ENCODE measurements at places on chromosomes 12 and 14.

GRCh38 chr12:95759718-95760117 lies 30.8 kb downstream of the NTN4 start:
- no peak for DNase-seq

- no peak for DNase-seq
Measured at GRCh38 chr12:13141686-13142085, 38.2 kb upstream of the GSG1 start.

DNA sequence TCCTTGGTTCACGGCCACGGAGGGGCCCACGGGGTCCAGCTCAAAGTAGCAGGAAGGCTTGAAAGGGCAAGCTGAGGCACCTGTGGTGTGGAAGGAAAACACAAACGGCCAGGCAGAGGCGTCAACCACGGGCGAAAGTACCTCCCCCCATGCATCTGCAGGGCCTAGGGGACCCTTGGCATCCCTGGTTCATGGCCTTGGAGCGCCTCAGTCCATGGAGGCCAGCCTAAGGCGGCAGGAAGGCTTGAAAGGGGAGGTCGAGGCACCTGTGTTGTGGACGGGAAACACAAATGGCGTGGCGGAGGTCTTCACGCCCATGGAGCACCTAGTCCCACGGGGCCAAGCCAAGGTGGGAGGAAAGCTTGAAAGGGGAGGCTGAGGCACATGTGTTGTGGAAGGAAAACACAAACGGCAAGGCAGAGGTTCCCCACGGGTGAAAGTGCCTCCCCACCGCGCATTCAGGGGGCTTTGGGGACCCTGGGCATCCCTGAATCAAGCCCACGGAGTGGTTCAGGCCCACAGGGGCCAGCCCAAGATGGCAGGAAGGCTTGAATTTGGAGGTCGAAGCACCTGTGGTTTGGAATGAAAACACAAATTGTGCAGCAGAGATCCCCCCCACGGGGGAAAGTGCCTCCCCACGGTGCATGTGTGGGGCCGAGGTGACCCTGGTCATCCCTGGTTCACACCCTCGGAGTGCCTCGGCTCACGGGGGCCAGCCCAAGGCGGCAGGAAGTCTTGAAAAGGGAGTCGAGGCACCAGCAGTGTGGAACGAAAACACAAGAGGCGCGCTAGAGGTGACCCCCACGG lies 380.8 kb downstream of the ALG10 start:
- DNase-seq = no peak

DNA sequence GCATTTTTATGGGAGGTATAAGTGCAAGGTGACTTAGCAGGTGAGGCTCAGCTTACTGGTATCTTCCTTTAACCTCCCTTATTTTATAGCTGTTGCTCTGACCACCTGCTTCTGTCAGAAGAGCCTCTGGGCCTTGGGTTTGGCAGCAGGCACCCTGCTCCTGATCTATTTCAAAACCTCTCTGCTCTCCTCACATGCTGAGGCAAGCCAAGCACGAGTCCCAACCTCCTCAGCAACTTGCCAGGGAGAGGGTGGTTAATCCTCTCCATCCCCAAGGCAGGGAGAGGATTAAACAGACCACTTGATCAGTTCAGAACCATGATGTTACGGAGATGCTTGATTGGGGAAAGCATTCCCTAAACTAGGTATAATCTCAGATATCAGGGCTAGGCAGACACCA lies 5.4 kb downstream of the PLEKHH1 start:
- no peak for DNase-seq

DNA sequence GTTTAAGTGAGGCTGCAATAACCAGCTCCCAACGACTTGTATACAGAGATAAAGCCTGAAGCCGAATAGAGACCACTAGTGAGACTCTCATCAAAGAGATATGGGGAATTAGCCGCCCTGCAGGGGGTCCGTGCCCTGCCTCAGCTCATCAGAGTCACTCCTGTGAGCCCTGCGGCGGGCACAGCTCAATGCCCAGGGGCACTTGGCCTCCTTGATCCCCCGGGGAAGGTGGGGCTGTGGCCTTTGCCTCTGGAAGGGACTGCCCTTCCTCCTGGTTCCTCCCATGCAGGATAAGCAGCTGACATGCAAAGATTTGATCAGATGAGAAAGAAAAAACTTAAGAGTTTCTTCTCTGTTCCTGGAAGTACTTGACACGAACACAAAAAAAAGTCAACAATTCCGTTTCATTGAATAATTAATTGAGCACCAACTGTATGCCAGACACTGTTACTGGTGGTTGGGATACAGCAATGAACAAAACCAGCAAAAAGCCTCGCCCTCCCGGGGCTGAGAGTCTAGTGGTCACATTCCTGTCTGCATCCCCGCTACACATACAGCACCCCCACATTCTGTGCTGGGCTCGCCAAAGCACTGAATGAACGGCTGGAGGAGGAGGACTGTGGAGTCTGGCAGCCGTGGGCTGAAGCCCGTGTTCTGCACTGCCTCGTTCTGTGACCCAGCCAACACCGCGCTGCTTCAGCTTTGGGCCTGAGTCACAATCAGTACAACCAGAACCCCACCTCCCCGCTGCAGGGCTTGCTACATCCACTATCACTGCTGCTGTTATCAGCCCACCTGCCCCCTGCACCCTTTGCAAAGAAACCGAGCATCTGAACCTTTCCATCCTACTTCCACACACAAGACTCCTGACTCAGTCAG lies 10.3 kb downstream of the TTC7B start:
- DNase-seq = no peak

DNA sequence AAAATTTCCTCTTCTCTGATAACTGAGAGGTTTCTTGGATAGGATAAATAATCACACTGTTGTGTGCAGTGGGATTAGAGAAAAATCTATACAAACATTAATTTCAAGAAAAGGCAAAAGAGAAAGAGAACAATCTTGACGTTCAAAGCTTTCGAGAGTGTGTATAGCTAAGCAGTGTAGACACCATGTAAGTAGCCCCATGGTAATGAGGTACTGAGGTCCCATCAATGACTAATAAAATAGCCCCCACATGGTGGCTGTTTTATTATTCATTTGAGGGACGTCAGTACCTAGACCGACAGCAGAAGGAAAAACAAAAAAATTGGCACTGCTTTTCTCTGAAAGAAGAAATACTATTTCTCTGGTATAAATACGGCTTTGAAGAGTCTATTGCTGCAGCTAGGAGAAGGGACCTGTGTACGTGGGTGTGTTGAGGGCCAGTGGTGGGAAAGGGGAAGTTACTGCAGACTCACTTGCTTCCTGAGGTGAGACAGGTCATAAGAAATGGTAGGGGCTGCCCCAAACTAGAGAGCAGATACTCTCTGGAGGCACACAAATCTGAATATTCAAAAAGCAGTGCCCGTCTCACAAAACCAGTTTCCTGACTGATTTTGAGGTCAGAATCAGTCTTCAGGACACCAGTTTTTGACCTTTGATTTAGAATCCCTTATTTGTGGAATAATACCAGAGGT lies 339.8 kb downstream of the EMP1 start:
- DNase-seq = no peak

DNA sequence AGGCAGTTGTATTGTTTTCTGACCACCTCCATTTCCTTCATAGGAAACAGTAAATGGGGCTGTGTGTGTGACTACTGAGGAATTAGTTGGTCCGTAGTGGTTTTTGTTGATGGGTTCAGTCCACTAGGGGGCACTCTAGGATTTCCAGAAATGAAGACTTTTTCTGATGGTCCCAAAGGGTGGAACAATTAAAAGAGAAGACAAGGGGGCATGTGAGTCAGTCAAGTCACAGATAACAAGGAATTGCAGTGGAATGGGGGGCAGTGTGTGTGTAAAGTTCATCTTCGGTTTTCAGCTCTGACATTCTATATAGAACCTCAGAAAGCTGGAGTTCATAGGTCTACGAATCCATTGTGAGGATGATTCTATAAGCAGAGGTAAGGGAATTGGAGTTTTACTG lies 186.6 kb upstream of the OR4E1 start:
- no peak for DNase-seq

GRCh38 chr12:13350381-13350780 lies 153.9 kb downstream of the EMP1 start:
- no peak for DNase-seq

DNA sequence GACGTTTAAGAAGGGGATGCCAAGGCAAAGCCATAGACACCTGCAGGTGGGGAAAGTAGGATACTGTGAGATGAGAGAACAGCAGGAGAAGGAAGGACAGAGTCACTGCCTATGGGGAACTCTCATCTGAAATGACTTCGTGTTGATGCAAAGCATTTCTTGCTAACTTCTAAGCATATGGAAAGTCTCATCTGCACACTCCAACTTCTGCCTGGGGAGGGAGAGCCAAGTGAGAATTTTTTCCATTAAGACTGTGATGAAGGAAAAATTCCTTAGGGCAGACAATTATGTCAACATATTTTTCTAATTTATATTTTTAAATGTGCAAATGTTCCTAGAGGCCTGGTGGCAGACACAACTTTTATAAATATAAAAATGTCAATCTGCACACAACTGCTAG lies 115.3 kb downstream of the IPO8 start:
- no peak for DNase-seq

GRCh38 chr12:106133136-106134087 lies 5.3 kb downstream of the NUAK1 start:
- no peak for DNase-seq

DNA sequence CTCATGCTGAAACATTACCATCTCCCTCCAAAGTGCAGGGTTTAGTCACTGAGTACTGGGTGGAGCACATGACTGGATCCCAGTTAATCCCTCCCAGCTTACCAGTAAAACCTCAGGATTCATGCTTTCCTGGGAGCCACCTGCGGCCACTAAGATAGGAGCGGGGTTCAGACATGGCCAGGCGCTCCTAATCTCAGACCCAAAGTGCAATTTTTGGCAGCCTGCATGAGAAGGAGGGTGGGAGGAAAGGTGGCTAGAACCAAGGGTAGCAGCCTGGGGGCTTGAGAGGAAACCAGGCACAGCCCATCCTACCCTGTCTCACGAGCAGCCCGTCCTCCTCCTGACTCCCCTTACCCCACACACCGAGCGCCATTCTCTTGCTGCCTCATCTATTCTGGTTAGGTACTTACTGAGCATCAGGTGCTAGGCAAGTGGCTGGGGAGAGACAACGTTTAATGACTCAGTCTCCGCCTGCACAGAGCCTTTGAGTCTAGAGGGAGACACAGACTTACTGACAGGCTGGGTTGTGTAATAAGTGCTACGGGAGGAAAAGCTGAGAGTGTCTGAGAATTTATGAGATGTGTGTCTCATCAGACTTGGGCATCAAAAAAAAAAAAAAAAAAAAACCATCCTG lies 9.9 kb downstream of the GPRC5A start:
- no peak for DNase-seq

DNA sequence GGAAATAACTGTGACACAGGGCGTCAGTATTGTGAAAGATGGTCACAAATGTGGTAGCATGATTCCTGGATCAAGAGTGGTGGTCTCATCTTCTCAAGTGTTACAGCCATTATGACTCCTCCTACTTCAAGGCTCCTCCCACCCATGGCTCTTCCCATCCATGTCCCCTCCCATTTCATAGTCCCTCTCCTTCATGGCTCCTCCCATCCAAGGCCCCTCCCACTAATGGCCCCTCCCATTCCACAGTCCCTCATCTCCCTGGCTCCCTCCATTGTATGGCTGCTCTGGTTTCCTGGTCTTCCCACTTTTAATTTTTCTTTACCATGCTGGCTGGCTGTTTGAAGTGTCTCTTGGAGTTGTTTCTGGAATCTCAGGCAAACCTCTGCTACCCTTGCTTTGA lies 1375.2 kb upstream of the TMEM132C start:
- no peak for DNase-seq

- DNase-seq = no peak
Measured at GRCh38 chr12:81668475-81668874, 90.7 kb downstream of the PPFIA2 start.

DNA sequence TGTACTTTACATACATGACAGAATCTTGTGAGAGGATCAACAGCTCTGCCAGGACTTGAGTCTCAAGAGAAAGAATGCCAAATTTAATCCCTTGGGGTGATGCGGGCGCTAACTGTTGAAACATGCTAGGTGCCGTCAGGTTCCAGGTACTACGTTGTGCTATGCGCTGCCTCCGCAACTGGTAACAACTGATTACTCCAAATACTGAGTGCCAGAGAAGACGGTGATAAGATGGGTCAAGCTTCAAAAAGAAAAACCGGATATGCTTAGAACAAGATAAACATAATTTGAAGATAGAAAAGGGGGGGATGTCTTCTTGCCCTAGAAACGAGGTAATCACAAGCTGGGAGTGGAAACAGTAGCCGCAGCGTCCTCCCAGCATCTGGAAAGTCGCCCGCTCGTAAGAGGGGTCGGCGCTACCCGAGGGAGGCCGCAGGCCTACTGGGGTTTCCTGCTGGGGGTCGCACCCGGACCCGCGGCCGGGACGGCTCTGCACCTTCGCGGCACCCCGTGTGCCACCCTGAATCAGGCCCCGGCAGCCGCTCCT lies 678 bp downstream of the ZBTB25 start:
- no peak for DNase-seq

- no peak for DNase-seq
Measured at GRCh38 chr14:96170961-96171592, 33.6 kb upstream of the BDKRB2 start.

DNA sequence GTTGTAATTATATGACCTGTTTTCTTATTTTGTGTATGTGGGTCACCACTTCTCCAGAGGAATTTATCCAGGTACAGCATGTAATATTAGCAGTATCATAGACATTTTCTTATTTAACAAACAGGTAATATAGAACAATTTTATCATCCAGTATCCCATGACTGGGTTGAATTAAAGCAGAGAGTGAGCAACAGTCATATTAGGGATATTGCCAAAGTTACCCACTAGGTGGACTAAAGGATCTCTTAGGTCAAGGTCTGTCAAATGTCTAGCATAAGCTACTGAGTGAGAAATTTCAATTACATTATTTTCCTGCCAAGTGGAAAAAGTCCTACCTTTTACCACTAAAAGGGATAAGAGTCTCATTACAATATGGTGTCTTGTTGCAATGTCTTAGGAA lies 62.1 kb upstream of the TRIM9 start:
- no peak for DNase-seq

DNA sequence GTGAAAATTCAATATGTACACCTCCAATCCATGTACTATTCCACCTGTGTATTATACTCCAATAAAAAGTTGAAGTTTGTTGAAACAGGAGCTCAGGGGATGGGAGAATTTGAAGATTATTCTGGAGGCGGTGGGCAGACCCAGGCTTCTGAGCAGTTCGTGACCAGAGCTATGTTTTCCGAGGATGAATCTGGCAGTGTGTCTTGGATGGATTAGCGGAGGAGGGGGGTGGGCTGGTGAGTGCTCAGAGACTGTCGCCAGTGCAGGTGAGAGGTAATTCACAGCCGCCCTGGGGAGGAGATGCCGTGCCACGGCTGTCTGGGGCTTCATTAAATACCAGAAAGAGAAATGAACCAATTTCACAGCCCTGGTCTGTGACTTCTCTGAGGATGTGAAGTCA lies 283.0 kb upstream of the RTL1 start:
- no peak for DNase-seq

DNA sequence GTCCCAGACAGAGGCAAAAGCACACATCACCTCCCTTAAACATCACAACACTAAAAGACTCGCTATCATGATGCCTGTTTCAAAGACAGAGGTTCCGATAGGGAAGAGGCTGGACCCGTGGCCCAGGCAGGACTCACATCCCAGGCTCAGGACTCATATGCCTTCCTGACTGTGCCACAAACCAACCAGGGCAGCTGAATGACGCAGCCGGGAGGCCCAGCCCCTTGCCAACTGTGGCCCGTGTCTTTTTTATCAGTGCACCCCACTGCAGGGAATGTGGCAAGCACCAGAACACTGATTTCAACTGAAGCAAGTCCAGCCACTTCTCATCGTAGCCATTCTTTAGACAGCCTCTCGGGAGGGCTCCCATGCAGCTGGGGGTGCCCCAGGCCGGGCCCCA lies 132.3 kb downstream of the KSR2 start:
- no peak for DNase-seq
